Activated CD4-positive, alpha-beta memory T cell treated with anti-CD3 and anti-CD28 coated beads, Interleukin-2, amount 10 ng/mL, durations not matched to agents 7 days and 5 days (primary cell): ENCODE measurements at places on chromosomes 2 and 18.

GRCh38 chr18:1604751-1605150 is 700.1 kb downstream of the ADCYAP1 start:
- no peak for DNase-seq

DNA sequence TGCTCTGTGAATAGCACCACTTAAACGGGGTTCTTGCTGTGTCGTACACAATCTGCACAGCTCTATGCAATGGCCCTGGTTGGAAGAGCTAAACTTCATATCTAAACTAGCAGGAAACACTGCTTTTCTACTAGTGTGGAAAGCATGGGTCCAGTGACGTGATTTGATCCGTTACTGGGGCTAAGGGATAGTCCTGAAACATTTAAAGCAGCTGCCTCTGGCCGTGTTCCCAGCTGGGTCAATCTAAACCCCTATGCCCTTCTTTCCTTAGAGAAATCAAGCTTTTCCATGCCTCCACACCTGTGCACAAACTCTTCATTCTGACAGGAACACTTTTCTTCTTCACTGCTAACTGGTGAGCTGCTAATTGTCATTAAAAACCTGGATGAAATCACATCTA is 5.4 kb upstream of the IGFBP5 start:
- no peak for DNase-seq

DNA sequence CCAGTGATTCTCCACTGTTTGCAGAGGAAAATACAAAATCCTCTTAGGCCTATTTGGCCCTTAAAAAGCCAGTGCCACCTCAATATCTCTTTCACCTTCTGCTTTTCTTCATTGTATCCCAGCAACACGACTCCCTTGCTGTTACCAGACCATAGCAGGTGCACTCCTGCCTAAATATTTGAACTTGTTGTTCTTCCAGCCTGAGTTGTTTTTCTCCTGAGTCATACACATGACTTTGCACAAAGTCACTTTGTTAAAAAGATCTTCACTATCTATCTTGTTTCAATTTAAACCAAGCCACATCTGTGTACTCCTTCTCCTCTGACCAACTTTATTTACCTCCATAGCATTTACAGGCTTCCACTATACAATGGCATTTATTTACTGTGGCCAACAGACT is 103.6 kb downstream of the LRRTM4 start:
- DNase-seq: no peak

- DNase-seq: no peak
These were observed 13.5 kb upstream of the FEZ2 start for GRCh38 chr2:36611316-36611990.

- DNase-seq: no peak
These were observed 16.5 kb downstream of the GATA6 start for GRCh38 chr18:22185771-22186386.

DNA sequence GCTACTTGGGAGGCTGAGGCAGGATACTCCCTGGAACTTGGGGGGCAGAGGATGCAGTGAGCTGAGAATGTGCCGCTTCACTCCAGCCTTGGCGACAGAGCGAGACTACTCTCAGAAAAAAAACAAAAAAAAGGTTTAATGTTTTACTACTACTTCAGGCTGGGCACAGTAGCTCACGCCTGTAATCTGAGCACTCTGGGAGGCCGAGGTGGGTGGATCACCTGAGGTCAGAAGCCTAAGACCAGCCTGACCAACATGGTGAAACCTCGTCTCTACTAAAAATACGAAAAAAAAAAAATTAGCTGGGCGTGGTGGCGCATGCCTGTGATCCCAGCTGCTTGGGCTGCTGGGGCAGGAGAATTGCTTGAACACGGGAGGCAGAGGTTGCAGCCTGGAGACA is 75.7 kb upstream of the ATIC start:
- no peak for DNase-seq

DNA sequence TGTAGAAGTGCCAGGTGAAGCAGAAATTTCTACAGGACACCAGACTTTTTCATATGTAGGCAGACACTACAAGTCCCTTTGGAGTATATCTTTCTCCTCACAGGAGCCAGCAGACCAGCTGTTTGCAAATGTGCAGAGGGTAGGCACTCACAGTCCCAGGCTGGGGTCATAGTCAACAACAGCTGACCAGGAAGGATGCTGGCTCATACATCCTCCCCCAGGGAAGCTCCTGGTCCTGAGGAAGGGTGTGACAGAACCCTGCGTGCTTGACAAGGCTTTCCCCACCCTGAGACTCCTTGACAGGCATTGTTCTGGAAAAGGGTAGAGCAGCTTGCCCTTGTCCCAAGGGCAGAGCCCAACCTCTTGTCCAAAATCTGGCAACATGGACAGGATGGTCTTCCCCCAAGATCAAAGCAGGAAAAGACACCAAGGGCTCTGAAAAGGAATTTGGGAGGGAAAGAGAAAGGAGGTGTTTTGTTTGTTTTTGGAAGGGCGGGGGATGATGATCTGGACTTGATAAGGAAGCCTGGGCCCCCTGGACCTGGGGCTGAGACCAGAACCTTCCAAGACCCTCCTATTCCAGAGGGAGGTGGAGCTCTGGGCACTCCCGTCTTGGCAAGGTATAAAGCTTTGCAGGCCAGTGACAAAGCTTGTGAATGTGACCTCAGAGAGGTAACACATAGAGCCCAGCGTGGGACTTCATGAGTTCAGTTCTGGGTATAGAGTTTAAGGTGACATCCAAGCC is 87.1 kb downstream of the GFPT1 start:
- no peak for DNase-seq

GRCh38 chr2:233831011-233831721 is 23.2 kb downstream of the HJURP start:
- no peak for DNase-seq

- no peak for DNase-seq
These were observed 29.5 kb downstream of the DIPK1C start for GRCh38 chr18:74427442-74428112.

DNA sequence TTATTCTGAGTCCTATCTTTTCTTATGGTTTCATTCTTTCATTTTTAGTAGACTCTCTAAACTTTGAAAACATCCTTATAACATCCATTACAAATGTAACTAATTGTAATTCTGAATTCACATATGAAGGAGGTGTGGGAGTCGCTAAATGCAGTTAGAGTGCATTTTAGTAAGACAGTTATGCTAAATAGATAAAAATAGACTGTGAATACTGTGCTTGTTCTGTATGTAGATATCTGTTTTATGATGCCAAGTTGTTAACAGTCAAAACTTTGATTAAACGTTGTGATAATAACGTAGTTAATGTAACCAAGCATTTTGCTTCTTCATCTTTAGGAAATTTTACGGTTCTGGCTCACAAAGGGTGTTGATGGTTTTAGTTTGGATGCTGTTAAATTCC is 24.4 kb downstream of the SLC3A1 start:
- DNase-seq: no peak

DNA sequence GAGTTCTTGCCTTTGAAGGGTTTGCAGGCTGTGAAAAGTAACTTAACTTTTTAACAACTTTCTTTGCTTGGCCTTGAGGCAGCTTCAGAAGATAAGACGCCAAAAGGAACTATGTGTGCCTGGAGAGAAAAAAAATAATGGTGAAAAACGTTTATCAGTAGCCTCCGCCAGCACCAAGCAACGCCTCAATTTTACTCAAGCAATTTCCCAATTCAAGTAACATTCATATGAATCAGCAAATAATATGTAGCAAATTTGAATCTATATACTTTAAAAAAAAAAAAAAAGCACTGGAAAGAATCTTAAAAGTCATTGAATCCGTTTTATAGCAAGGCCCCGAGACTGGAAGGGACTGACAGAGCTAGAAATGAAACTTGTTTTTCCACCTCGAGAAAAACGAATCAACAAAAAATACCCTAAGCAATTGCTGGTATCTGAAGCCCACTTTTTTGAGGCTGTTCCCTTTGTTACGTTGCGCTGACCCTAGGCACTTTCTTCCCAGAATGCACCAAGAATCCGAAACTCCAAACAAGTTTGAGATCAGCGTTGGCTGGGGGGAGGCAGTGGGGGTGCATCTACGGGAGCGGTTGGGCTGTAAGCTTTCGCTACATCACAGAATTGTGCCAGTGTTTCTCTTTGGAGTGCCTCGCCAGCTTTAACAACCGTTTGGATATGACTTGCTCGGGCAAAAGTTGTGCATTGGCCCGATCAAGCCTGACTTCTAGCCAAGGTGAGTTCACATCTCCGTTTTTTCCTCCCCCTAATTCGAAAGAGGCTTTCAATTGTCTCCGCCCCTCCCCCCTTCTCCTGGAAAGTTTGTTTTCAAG is 2.7 kb upstream of the TGIF1 start:
- no peak for DNase-seq

DNA sequence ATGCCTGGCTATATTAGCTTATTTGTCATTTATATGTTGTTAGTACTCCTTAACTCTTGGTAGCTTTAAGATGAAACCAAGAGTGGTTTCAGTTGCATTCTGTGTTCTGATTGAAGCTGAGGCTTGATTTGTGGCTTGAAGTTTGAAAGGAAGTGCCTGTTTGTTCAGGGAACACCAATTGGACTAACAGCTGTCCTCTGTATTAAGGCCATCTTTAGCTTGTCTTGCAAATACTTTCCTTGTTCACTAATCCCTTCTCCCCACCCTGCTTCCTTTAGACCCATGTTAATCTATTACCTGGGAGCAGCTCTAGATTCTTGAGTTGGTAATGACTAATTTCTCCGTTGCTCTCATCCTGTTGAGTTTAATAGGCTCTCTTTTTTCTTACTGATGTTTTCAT is 13.4 kb downstream of the ITGA6 start:
- DNase-seq: no peak
